Hepatocyte (in vitro differentiated cells): ENCODE measurements at places on chromosomes 6 and 20. TPM values are rescaled to one million over a fixed set of nuclear protein-coding genes. Genes with fewer than 3 reads are reported as not detected.

DNA sequence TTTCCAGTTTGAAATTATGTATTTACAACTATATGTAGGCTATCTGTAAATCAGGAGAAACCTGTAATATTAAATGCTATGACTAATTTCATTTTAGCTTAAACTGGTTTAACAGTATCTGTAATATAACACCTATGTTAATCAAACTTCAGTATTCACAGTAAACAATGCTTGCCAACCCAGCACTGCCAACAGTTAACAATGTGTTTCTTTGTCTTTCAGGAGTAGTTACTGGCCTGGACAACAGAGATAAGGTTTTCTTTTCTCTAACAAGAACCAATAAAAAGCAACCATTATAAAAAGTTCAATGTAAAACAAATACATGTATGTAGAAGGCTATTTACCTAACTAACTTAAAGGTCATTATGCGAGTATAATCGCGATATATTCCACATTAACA is 158.8 kb downstream of the CDK19 start:
- DNase-seq, result no peak

Gene HUS1B
- 0.33 and 1.2 TPM in 2 replicates for total RNA-seq

Gene VEGFA
- total RNA-seq, result 165 and 179 TPM in 2 replicates

Gene BHLHE23
- total RNA-seq, result not detected in 2 replicates

Gene TDRD6
- total RNA-seq, result 0.08 and 0.20 TPM in 2 replicates
